Activated gamma-delta T cell (primary cell): ENCODE measurements at places on chromosomes 2 and 18.

GRCh38 chr2:120486946-120487345 lies 141.0 kb downstream of the INHBB start:
- DNase-seq: no peak

- DNase-seq: no peak
Observed at GRCh38 chr18:54612237-54612636, 21.2 kb downstream of the DYNAP start.

GRCh38 chr2:144920755-144921530 lies 401.0 kb upstream of the ZEB2 start:
- DNase-seq: no peak

DNA sequence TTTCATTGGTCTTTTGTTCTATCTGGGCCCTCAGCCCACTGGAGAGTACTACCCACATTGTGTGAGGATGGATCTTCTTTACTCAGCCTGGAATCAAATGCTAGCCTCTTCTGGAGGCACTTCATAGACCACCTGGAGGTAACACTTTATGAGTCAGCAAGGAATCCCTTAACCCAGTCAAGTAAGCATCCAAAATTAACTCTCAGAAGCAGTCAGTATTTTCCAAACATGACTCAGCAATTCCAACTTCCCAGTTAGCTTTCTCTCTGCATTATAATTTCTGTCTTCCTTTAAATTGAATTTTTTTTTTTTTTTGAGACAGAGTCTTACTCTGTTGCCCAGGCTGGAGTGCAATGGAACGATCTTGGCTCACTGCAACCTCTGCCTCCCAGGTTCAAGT lies 142.7 kb downstream of the ACKR3 start:
- DNase-seq: no peak

- no peak for DNase-seq
Observed at GRCh38 chr18:55768255-55768654, 180.3 kb upstream of the TCF4 start.

DNA sequence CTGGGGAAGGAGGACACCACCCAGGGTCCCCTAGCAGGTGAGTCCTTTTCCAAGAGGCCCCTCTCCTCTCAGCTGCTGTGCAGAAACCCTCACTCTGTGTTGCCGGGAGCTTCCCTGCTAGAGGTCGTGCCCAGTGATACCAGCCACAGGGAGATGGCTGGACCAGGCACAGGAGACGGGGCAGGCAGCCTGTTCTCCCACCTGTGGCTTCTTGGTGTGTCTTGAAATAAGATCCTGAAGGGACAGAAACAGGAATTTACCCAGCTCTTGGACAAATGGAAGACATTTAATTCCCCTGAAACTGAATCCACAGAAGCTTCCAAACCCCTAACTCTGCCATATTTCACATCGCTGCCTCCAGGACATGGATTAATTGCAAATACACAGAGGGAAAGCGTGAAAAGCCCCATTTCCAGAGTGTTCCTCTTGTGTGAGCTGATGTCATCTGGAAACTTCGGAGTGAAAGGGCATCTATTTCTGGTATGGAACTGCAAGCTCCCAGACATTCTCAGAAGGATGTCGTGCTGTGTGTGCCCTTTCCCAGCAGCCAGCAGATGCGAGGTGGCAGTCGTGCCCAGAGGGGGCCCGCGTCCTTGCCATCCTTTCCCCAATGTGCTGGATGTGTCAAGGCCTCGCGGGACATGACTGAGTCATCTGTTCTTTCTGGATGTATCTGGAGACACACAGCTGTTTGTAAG lies 177.7 kb downstream of the SEPTIN10 start:
- DNase-seq: no peak

DNA sequence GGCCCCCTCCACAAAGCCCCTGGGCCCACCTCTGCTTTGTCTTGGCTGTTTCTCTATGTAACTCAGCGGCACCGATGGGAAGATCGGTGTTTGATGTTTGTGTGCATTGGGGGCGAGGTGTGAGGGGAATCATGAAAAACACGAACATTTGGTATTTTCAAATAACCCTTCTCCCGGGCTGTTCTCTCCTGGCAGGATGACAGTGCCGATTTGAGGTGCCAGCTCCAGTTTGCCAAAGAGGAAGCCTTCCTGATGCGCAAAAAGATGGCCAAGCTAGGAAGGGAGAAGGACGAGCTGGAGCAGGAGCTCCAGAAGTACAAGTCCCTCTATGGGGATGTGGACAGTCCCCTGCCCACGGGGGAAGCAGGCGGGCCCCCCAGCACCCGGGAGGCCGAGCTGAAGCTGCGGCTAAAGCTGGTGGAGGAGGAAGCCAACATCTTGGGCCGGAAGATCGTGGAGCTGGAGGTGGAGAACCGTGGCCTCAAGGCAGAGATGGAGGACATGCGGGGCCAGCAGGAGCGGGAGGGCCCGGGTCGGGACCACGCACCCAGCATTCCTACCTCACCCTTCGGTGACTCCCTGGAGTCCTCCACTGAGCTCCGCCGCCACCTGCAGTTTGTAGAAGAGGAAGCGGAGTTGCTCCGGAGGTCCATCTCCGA lies 78.1 kb downstream of the MTCL1 start:
- no peak for DNase-seq

DNA sequence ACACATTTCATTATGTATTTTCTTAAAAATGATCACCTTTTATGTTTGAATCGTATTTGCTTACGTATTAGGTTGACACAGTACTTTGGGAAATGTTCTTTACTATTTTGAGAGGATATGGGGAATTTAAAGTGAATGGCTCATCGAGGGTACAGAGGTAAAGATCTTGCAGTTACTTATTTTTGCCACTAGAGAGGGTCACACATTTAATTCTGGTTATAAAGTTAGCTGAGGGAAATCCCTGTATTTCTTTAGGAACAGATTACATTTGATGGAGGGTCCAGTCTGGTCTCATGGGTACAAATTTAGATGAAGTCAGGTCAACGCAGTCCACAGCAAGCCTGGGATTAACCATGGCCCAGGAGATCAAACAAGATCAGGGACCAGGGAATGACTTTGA lies 24.5 kb downstream of the DYNC2LI1 start:
- no peak for DNase-seq

DNA sequence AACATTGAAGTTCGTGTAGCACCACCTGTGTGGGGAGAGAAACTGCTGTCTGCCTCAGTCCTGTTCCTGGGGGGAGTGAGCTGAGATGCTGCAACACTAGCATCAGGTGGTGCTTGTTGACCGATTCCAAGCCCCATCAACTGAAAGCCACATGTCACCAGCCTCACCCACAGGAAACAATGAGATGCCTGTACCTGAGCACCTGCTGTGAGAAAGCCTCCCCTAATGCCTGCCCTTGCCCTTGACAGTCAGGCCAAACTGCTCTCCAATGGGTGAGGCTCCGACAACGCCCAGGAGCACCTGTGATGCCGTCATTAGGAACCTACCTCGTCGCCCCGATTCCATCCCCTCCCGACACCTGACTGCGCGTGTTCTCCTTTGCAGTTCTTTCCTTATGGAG lies 104.6 kb downstream of the SMC6 start:
- DNase-seq: no peak

GRCh38 chr2:33378556-33379210 lies 97.8 kb upstream of the RASGRP3 start:
- DNase-seq: no peak

DNA sequence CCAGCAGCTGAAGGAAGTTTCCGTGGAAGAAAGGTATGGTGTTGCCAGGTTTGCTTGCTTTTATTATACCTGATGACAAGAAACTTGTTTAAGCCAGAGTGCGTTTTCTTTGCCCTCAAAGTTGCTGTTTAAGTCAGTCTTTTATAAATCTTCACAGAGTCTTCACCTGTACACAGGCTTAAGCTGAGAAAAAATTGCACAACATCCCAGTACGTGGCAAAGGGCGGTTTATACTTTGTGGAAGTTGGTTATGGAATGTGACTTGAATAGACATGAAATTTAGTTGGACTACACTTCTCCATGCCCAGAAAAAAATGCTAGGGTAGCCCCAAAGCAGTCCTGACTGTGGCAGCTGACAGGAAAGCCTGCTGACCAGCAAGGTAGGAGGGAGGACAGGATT lies 121.5 kb downstream of the RTN4 start:
- no peak for DNase-seq

DNA sequence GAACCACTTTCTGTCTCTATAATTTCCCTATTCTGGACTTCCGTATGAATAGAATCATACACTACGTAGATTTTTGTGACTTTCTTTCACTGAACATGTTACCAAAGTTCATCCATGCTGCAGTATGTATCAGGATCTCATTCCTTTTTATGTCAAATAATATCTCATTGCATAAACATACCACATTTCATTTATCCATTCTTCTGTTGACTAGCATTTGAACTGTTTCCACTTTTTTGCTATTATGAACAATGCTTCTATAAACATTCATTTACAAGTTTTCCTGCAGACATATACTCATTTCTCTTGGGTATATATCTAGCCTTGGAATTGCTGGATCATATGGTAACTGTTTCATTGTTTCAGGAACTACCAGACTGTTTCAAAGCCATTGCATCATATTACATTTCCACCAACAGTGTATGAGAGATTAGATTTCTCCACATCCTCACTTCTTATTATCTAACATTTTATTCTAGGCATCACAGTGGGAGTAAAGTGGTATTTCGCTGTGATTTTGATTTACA lies 186.2 kb downstream of the DYM start:
- no peak for DNase-seq

DNA sequence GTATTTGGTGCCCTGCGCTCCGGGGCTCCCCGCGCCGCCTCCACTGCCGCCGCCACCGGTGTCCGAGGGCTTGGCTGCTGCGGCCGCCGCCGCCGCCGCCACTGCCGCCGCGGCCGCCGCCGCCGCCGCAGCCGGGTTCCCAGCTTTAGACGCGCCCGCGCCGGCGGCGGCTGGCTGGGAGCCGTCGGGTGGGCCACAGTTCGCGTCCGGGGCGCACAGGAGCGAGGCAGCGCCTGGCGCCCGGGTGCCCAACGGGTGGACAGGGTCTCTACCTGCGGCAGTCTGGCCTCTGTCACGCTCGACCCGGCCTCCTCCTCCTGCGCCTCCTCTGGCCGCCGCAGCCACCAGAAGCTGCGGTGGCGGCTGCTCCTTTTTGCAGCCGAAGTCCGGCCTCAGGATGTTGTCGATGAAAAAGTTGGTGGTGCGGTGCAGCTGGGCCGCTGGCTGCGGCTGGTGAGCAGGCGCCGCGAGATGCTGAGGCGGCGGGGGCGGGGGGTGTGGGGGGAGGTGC lies 951 bp downstream of the EN1 start:
- no peak for DNase-seq

GRCh38 chr2:10221976-10222870 lies 80.5 kb upstream of the HPCAL1 start:
- DNase-seq: no peak

DNA sequence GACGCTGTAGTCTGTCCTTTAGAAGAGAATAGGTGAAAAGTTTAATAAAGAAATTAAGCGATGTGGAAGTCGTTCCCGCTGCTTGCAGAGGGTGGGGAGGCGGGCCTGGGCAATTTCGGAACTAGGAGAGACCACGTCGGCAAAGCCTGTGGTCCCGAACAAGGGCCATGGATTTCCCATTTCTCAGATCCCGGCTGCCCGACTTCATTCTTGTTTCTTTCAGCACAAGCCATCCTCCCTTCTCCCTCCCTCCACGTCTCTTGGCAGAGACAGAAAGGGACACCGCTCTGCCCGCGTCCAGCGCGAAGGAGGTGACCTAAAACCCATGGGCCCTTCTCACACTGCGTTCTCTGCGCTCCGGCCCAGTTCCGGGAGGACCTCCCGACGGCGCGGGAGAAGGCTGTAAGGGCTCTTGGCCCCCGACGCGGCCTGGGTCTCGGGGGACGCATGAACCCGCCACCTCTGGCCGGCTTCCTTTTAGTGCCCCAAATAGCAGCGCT lies 2.2 kb upstream of the BCL2L11 start:
- DNase-seq: no peak

- no peak for DNase-seq
Observed at GRCh38 chr18:24560511-24560981, 100.1 kb downstream of the HRH4 start.

DNA sequence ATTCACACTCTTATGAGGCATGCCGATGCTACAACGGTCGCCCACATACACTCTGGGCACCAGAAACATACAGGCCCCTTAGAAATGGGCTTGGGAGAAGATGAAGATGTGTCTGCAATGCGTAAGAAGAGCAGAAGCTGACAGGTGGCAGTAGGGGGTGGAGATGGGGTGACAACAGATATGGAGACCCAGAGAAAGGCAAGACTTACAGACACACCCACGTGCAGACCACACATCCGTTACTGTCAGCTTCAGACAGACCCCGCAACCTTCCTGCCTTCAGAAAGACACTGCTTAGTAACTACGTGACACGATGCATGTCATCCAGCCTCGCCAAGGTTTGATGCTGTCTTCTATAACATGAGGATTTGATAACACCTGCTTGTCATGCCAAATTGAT lies 89.5 kb downstream of the ZFP36L2 start:
- DNase-seq: no peak

GRCh38 chr2:237466211-237466610 lies 20.8 kb upstream of the MLPH start:
- DNase-seq: no peak

DNA sequence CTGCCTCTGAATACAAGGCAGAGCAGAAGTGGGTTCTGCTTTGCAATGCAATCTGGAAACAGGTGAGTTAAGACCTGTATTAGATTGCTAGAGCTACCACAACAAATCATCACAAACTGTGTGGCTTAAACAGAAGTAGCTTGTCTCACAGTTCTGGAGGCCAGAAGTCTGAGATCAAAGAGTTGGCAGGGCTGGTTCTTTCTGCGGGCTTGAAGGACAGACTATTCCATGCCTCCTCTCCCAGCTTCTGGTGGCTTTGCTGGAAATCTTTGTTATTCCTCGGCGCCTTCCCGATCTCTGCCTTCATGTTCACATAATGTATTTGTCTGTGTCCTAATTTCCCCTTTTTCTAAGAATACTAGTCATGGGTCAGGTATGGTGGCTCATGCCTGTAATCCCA lies 58.4 kb downstream of the SAP130 start:
- DNase-seq: no peak

- DNase-seq: no peak
Observed at GRCh38 chr18:13362607-13363006, 144.0 kb downstream of the LDLRAD4 start.

DNA sequence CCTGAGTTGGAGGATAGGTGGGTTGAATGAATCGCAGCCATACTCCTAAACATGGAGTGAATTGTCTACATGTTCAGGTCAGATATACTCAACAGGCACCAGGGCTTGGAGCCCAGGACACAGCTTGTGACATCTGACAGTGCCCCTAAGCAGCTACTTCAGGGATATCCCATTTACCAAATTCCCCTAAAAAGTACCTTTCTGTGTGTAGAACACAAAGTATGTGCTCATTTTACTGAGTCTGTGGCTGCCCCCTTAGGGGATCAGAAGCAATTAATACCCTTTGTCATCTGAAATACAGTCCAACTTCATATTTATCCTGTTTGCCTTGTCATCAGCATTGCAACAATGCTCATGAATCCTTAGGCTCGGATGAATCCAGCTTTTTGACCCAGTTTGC lies 20.8 kb downstream of the TNFRSF11A start:
- DNase-seq: no peak

DNA sequence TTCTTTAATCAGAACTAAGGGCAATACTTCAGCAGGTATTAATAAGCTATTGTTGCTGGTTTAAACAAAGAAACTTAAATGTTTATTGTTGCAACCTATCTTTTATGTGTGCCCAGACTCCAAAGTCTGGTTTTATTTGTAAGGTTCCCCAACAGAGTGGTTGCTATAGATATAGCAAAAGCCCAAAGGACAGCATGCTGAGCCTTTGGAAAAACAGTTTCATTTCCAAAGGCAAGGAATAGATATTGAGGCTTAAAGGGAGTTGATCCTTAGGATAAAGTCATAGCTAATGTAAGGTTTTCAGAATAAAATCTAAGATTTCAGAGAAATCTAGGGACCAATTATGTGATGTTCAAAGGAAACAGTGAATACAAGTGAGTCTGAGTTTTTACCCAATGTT lies 413.2 kb upstream of the SLC14A2 start:
- no peak for DNase-seq
